Activated CD8-positive, alpha-beta memory T cell treated with anti-CD3 and anti-CD28 coated beads for 1 hour (primary cell): ENCODE measurements at places on chromosomes 4 and X.

- no peak for DNase-seq
These were observed 4.4 kb downstream of the GPC3 start for GRCh38 chrX:133980832-133981588.

DNA sequence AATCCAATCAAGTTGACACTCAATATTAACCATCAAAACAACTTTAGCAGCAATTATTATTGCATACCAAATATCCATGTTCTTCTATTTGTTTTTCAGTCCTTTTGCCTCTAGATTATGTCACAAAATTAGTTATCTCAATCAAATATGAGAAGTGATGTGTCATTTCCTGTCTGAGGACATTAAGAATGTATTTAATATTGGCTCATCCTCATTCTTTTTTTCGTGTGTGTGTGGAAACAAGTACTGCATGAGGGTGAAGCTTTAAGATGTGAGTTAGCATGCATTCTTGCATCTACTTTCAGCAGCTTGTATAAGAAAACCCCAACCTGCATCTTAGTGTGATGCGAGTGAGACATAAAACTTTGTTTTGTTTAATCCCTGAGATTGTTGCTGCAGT, 301.4 kb downstream of the GRIA2 start:
- no peak for DNase-seq

- DNase-seq: no peak
These were observed 224.4 kb upstream of the GPC4 start for GRCh38 chrX:133639726-133640125.

DNA sequence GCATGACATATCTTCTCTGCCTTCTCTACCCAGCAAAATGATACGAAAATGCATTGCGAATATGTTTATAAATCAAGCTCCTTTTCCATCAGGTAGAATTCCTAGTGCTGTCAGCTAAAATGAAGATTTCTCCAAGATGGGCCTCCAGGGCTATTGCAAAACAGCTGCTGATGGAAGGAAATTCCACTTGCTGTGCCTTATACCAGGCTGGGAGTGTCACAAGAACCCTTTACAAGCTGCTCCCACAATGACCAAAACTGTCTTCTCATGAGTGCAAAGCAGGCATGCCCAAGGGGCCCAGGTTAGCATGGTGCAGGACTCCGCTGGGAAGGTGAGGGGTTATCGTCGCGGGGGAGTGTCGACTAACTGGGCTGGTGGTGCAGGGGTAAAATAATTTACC, 8.7 kb downstream of the HNRNPH2 start:
- no peak for DNase-seq

GRCh38 chr4:177191586-177191985, 118.1 kb upstream of the NEIL3 start:
- no peak for DNase-seq

DNA sequence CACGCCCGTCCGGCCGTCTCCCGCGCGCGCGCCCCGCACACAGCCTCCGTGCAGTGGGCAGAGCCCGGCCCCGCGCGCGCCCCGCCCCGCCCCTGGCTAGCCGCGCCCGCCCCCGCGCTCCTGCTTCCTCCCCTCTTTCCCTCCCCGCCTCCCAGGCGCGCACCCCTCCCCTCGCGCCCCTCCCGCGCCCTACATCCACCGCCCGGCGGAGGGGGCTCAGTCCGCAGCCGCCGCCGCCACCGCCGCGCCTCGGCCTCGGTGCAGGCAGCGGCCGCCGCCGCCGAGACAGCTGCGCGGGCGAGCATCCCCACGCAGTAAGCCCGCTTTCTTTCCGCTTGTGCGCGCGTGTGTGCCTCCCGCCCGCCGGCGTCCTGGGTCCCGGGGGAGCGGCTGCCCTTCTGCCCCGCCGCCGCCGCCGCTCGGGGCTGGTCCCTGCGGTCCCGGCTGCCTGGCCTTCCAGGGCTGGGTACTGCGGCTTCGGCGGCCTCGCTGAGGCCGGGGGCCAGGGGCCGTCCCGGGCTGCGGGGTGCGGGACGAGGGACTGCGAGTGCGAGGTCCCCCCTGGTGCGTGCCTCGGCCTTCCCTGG, at the start of gene FHL1:
TSS of gene FHL1 (plus strand) at position 219 of the 587 bp plus-strand sequence.
- peak; percentile 21 for DNase-seq

GRCh38 chrX:139931646-139932072, 1.2 kb downstream of the ATP11C start:
- DNase-seq: no peak

- DNase-seq: no peak
These were observed 173.9 kb downstream of the BMPR1B start for GRCh38 chr4:94931626-94932025.

- DNase-seq: no peak
These were observed 70.7 kb upstream of the HPGD start for GRCh38 chr4:174592985-174593335.

GRCh38 chr4:23135792-23136645, 443.3 kb downstream of the GBA3 start:
- DNase-seq: no peak

DNA sequence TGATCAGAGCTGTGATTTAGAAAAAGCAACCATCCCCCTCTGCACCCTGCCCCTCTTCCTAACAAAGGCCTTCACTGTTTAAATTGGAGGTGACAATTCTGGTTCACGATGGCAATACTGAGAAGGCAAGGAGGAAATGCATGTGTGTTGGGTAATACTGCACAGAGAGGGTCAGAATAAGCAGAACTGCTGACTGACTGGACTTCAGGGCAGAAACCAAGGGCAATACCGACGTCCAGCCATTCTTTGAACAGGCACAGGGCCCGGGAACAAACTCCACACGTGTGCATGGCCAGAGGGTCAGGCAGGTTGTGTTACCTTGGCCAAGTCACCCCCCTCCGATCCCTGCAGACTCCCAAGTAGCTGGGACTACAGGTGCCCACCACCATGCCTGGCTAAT, 6.0 kb downstream of the ACSL1 start:
- DNase-seq: no peak

GRCh38 chrX:44071847-44072551, 98.8 kb upstream of the NDP start:
- DNase-seq: no peak

DNA sequence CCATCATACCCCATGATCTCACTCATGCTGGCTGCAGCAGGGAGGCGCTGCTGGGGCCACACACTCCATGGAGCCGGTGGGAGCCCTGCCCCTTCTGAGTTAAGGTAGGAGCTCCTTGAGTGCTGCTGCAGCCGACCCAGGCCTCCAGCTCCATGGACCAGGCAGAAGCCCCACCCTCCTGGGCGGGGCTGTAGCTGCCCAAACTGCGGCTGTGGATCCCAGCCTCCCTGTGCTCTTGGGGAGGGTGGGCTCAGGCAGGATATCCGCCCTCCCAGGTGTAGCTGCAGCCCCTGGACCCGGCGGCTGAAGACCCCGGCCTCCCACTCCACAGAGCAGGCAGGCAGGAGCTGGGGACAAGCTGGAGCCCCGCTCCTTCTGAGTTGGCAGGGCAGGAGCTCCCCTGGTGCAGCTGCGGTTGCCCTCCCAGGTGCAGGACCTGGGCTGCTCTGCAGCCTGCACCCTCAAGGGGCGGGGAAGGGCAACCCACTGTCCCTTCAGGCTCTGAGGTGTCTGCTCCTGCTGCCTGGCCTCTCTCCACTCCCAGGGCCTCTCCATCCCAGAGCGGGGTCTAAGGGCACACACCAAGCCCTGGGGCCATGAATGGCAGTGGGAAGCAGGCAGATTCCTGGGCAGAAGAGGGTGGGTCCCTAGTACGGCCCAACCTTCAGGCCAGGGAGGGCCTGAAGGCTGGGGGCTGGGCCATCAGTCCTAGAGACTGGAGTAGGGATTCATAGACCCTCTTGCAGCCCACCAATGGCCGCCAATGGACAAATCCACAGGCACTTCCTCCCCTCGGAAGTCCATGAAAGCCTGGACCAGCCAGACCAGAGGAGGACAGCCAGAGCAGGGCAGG, 466.1 kb downstream of the DTHD1 start:
- DNase-seq: no peak

- no peak for DNase-seq
These were observed 209.3 kb upstream of the MAOA start for GRCh38 chrX:43446752-43447151.

GRCh38 chr4:33780952-33781791, 2463.1 kb downstream of the ARAP2 start:
- DNase-seq: no peak

GRCh38 chrX:13836575-13836974, 19.7 kb upstream of the GPM6B start:
- no peak for DNase-seq

GRCh38 chrX:14896273-14896672, 23.1 kb downstream of the MOSPD2 start:
- no peak for DNase-seq

DNA sequence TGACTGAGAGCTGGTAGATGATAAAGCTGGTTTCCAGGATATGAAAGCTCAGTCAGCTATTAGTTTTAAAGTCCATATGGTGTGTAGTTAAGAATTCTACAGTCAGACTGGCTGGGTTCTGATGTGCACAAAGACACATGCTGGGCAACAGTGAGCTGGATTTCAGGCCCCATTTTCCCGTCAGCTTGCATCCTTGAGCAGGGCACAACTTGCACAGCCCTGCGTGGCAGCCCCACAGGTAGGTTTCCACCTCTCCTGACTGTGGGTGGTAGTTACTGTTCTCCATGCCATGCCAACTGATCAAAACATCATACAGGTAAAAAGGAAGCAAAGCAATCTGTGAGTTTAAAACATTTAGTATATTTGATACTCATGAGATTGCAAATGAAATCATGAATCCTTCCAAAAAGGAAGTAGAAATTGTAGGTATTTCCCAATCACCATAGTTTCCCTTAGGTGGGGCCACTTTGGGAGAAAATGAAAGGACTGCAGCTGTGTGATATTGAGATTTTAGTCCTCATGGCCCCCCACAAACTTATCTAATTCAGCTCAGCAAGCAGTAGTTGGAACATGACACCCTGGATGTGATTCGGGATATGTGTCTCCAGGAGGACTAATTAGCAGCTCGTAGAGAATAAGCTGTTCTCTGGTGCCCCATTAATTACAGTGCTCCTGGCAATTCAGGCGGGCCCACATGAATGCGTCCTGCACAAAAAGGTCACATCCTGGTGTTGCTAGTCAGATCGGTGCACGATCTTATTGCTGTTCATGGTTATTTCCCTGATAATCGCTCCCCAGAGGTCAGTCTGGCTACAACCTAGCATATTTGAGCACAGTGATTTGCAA, 42.4 kb upstream of the NOCT start:
- DNase-seq: no peak

- no peak for DNase-seq
These were observed 183.7 kb downstream of the SOWAHB start for GRCh38 chr4:76714226-76714625.

DNA sequence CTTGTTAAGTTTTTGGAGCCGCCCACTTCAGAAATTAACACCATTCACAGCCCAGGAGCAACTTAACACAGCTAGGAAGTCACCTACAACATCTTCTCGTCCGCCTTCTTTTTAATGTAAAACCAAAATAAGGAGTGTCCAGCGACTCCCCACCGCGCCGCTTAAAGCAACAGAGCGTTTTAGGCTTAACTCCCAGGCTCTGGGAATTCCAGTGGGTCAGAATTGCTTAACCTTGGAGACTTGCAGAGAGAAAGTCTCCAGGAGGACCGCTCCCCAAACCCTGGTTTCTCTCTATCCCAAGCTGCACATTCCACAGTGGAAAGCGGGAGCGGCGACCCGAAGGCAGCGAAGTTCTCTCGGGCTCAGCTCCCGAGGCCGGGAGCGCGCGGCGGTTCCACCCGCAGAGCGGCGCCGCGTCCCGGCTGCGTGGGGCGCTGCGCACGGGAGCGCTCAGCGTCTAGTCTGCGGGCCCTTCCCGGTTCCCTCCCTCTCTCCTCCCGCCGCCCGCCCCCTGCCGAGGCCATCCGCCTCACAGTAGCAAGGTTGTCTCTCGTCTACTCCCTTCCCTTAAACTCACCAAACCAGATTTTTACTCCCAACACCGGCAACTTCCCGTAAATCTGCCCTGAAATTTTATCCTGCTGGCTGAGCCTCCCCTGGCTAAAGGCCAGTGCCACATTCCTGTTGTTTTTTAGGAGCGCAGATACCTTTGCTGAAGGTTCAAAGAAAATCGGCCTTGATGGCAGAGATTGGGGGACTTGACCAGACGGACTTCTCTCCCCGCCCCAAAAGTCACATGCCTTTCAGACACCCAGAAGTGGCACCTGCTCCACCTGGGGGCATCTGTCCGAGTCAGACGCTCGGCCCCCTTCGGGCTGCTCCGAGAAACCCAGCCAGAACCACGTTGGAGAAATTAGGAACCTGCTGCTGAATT, at the start of gene RBM47:
TSS of gene RBM47 (minus strand) at position 464 of the 934 bp plus-strand sequence. CDS start 190,971 bp downstream, outside the sequence.
- no peak for DNase-seq

GRCh38 chrX:70439016-70439415, 5.6 kb upstream of the DLG3 start:
- DNase-seq: no peak

DNA sequence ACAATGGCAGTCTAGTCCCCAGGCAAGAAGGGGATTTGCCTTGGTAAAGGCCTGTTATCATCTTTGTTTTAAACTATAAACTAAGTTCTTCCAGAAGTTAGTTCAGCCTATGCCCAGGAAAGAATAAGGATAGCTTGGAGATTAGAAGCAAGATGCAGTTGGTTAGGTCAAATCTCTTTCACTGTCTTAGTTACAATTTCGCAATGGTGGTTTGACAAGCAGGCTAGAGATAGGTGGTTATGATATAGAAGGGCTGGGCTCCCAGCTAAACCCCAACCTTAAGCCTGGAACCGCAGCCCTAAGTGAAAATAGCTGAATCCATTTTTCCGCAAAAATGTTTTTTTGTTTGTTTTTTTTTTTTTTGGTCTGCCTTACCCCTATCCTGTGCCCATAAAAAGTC, 41.8 kb upstream of the NEIL3 start:
- no peak for DNase-seq

DNA sequence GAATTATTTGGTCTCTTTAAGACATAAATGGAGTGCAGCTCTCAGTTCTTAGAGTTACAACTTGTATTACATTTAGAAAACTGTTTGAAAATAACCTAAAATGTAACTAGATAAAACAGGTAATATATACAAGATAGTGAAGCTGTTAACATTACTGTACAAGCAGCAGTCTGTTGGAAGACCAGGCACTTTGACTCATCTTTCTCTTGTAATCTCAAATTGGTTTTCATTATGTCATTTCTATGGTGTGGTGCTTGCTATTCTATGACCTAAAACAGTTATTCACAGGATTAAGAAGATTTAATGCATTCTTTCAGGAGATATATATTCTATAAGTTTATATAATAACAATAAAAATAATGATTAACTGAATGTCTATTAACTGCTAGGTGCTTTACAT, 282.5 kb upstream of the PITX2 start:
- DNase-seq: no peak

DNA sequence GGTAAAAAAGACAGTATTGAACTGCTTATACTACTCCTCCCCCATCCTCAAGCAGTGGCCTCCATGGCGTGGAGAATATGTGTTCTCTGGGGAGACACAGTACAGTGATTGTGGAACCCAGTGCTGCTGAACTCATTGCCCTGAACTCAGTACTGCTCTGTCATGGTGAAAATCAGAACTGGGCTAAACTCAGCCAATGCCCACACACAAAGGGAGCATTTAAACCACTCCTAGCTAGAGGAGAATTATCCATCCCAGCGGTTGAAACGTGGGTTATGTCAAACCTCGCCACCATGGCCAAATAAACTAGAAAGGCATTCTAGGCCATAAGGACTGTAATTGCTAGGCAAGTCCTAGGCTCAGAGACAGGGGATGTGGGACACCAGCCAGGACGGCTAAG, 131.8 kb downstream of the SPOCK3 start:
- no peak for DNase-seq

- DNase-seq: no peak
These were observed 4.0 kb downstream of the POU3F4 start for GRCh38 chrX:83512111-83512510.
